ENCODE measurements at places on chromosomes 2 and 18.

DNA sequence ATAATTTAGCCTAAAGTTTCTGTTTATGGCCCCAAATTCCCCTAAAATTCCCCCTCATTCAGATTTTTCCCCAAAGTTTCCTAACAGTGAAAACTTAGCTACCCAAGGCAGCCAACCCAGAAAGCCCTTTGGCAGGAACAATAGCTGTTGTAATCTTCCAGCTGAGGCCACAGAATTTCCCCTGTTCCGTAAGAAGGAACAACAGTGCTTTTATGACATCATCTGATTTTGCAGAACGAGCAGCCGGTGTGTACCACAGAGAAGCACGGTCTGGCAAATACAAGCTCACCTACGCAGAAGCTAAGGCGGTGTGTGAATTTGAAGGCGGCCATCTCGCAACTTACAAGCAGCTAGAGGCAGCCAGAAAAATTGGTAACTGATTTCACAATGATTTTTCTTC lies 6.3 kb downstream of the TNFAIP6 start:
- DNase-seq = no peak

DNA sequence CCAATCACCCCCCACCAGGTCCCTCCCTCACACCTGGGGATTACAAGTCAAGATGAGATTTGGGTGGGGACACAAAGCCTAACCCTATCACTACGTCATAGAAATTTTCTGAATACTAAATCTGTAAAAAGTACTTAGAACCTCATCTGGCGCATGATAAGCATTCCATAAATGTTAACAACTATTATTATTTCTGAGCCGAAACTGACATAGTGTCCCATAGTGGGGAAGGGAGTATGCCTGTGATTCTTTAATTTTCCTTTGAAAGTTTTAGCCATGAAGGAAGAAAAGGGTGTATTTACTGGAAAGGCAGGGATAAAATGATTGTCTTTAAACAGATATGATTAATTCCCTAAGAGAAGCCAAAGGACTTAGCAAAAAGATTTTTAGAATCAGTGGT lies 71.4 kb downstream of the FHOD3 start:
- no peak for DNase-seq

DNA sequence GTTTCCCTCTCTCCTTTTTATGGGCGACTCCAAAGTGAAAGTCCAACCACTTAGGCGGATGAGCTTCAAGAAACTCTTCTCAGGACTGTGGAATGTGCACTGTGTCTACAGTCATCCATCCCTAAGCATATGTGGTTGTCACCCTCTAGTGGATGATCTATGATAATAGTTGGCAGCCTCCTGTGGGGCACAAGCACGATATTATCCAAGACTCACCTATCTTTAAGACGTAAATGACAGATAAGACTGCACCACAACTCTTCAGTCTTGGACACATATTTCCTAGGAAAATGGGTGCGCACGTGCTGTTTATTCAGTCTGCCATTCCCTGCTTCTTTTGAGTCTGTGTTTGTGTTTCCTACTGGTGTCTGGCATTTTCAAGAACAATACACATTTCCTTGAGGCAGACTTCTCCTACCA lies 145.5 kb upstream of the CTAGE1 start:
- no peak for DNase-seq

- no peak for DNase-seq
Measured at GRCh38 chr18:74286856-74287255, 4.9 kb downstream of the CYB5A start.

DNA sequence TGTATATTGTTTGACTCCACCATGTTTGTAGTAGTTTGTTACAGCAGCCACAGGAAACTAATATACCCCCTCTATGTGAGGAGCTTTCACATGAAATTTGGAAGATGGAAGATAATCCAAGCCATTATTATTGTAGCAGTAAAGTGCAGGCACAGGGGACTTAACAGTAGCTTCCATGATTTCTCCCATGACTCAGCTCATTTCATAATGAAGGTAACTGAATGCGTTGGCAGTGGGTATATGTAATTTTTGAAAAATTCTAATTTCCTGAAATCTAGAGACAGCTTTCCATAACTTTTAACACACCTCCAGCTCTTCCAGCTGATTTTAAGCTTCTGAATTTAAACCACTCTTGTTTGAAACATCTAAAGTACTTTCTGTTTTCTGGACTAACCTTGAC lies 181.2 kb downstream of the NR4A2 start:
- no peak for DNase-seq

DNA sequence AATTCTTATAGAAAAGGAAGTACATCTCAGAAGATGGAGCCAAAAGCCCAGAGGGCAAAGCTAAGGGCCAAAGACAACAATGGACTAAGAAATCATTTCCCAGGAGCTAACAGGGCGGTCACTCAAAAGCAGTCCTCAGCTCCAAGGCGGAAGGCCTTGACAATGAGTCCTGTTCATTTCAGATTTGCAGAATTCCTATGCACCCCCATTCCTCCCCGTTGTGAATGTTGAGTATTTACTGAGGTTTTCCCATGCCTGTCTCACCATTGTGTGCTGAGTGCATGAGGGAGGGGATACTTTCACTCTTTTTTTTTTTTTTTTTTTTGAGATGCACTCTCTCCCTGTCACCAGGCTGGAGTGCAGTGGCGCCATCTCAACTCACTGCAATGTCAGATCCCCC lies 18.8 kb upstream of the DTNB start:
- no peak for DNase-seq

- no peak for DNase-seq
Measured at GRCh38 chr18:28973324-28973723, 796.4 kb upstream of the CDH2 start.

GRCh38 chr2:39119732-39120520 lies 925 bp downstream of the SOS1 start:
- peak; percentile 43 for DNase-seq

All from stimulated activated CD8-positive, alpha-beta memory T cell treated with anti-CD3 and anti-CD28 coated beads, Interleukin-15, amount 100 ng/mL, for 24 hours (primary cell).